ENCODE measurements at places on chromosomes 7 and 10. TPM values are rescaled to one million over a fixed set of nuclear protein-coding genes. Genes with fewer than 3 reads are reported as not detected.

- no peak for DNase-seq
Measured at GRCh38 chr10:60351191-60351853, 38.4 kb downstream of the ANK3 start.

DNA sequence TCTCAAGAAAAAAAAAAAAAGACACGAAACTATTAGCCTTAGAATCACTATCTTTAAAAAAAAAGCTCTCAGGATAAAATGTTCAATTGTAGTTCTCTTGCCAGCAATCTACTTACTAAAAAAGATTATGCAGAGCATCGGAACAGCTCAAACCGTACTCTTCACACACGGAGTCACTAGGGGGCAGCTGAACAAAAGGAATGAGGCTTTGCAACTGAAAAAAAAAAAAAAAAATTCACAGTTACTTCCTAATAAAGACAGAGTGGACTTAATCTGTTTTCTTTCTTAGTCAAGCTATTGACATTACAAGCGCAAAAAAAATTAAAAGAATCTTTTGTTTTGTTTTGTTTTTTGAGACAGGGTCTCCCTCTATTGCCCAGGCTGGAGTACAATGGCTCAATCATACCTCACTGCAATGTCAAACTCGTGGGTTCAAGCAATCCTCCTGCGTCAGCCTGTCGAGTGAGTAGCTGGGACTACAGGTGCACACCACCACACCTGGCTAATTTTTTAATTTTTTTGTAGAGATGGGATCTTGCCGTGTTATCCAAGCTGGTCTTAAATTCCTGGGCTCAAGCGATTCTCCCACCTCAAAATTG, 11.5 kb downstream of the PMS2 start:
- no peak for DNase-seq

The CNTNAP2 gene
- 22.5 TPM for polyA plus RNA-seq

GRCh38 chr7:8436965-8437364, 3.6 kb downstream of the NXPH1 start:
- DNase-seq, result no peak

The COL17A1 gene
- polyA plus RNA-seq, result 0.30 TPM

DNA sequence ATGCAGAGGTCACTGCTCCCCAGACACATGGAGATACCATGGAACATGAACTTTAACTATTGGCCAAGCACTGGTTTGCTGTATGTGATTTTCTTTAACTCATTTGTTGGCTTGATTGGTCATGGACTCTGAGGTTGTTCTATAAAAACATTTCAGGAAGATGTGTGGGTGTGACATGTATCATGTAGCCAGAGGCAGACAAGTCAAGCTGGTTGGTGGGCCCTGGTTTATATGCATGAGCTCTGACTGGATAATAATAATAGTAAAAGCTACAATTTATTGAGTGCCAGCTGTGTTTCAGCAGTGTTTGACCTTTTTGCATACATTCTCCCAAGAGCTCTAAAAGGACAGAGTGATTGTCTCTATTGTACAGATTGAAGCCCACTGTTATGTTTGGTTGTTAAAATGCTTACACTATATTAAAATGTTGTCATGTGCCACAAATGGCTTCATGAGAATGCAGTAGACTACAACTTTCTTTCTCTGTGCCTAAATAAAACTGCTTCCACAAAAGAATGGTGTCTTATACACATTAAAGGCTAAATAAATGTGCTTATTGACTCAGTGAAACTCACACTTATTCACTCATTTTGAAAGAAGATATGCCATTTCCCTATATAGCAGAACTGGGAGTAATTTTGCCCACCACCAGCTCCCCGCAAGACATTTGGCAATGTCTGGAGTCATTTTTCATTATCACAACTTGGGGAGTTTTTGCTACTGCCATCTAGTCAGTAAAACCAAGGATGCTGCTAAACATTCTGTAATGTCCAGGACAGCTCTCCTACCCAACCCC, 243.6 kb upstream of the NFE2L3 start:
- DNase-seq, result no peak

GRCh38 chr10:70674560-70675495, 2.5 kb downstream of the ADAMTS14 start:
- DNase-seq, result no peak

DNA sequence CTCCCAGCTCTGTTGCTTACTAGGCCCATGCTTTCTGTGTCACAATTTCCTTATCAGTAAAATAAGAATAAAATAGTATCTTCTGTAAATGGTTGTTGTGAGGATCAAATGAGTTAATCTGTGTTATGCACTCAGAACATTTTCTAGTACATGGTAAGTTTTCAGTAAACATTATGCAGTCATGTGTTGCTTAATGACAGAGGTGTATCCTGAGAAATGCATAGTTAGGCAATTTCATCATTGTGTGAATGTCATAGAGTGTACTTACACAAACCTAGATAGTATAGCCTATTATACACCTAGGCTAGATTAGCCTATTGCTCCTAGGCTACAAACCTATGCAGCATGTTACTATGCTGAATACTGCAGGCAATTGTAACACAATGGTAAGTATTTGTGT, 4.4 kb downstream of the PTTG1IP2 start:
- no peak for DNase-seq
